ENCODE measurements at places on chromosomes 13 and 19. TPM values are rescaled to one million over a fixed set of nuclear protein-coding genes. Genes with fewer than 3 reads are reported as not detected.

INSL3 gene
- not detected for total RNA-seq

IGFL2 gene
- not detected for total RNA-seq

C19orf85 gene
- not detected for total RNA-seq

ZNF587B gene
- total RNA-seq, result 20.1 TPM

GRCh38 chr19:42129399-42130253, 2.6 kb downstream of the POU2F2 start:
- peak; percentile 99 for DNase-seq

DNA sequence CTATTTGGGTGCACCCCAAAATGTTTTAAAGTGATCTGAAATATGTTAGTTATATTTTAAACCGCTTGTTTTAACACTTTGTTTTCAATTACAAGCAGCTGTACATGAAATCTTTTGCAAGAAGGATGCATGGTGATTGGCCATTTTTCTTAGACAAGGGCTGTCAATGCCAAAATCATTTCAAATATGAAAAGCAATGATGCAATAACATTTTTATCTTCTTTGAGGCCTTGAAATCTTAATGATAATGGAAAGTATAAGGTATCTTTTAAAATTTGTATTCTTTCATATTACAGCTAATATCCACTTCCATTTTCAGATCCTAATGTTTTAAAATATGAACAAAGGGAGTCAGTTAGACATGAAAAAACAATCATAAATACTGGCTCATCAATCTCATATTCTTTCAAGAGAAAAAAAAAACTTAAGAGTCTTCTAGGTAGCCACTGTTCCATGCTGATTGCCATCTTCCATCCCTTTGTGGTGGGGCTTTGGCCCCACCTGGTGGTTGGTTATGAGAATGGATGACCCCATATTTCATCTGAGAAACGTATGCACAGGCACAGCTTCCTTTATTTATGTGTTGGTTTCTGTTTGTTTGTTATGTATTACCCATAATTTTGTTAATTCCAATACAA, 330.3 kb upstream of the MIR17HG start:
- DNase-seq, result peak; percentile 75

Measured in Karpas-422 (cell line).